ENCODE measurements at places on chromosomes 4 and X.

- peak; percentile 79 for DNase-seq
These were observed 1.5 kb upstream of the DDX3X start for GRCh38 chrX:41332408-41333002.

DNA sequence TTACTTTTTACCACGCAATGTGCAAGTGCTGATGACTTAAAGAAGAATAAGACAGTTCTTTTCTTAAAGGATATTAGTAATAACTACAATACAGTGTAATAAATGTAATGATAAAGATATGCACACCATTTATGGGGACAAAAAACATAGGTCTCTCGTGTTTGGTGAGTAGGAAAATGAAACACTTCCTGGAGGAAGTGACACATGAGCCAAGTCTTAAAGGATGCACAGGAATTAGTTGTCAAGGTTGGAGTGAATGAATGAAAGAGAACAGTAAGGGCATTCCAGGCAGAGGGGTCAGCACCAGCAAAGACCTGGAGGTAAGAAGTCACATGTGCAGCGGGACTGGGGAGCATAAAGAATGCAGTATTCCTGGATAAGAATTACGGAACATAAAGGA, 112.7 kb downstream of the SH3RF1 start:
- no peak for DNase-seq

DNA sequence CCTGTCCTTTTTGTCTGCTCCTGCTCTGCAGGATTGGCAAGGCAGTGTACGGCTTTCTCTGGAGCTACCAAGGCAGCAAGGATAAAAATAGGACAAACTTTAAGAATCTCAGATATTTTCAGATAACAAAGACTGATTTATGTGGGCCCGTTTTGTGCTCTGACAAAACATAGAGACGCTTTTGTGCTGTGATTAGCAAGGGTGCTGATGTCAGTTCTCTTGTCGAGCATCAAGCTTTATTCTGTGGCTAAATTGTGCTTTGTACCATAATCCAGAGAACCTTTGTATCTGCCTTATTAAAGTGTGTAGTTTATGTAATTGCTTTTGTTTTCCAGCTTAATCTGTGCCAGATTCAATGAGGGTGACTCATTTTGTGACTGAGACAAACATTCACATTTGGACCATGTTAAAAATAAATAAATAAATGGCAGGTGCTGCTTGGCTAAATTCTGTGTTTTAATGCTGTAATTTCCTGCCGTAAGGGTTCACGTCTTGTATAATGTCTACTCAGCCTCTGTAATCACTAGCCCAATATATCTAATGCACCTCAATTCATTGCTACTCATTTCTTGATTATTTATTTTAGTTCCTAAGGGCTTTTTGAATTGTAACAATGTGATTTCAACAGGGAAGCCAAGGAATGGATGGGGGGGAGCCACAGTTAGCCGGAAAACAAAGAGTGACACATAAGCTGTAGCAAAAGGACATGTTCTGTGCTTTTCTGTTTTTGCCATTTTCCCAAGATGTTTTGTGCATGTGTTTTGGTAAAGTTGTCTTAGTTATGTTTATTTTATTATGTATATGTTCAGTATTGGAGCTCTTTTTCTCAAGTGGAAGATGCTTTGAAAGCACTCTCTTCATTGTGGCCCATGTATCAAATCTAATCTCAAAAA, 75.1 kb downstream of the GAB1 start:
- no peak for DNase-seq

DNA sequence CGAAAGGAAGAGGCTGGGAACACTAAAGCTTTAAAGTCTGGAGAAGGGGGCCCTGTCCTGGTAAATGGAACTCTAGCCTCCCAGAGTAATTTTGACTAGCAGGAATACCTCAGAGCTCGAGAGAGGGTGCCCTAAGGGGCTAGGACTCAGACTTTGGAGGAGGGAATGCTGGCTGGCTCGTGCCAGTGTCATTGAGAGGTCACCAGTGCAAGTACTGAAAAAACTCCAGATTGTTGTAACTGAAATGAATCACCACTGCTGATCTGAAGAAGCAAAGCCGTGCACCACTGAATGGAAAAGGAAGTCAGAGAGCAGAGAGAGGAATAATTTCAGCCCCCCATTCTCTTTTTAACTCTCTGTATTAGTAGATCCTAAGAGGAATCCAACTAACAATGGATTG, 690.2 kb downstream of the FAT4 start:
- DNase-seq, result no peak

DNA sequence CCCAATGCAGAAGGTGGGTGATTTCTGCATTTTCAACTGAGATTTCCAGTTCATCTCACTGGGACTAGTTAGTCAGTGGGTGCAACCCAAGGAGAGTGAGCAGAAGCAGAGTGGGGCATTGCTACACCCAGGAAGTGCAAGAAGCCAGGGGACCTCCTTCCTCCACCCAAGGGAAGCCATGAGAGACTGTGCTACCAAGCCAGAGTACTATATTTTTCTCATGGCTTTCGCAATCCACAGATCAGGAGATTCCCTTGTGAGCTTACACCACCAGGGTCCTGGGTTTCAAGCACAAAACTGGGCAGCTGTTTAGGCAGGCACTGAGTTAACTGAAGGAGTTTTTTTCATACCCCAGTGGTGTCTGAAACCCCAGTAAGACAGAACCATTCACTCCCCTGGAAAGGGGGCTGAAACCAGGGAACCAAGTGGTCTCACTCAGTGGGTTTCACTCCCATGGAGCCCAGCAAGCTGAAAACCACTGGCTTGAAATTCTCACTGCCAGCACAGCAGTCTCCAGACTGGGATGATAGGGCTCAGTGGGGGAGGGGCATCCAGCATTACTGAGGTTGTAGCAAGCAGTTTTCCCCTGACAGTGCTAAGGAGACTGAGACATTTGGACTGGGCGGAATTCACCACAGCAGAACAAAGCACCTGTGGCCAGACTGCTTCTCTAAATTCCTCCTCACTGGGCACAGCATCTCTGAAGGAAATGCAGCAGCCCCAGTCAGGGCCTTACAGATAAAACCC, 903.4 kb downstream of the TECRL start:
- DNase-seq, result no peak
